Activated naive CD4-positive, alpha-beta T cell treated with anti-CD3 and anti-CD28 coated beads, Interleukin-2, amount 10 ng/mL, durations not matched to agents 5 hours and 36 hours (primary cell): ENCODE measurements at places on chromosomes 4 and X. TPM values are rescaled to one million over a fixed set of nuclear protein-coding genes. Genes with fewer than 3 reads are reported as not detected.

PPBP gene
- total RNA-seq: not detected

FAM47A gene
- not detected for total RNA-seq

F8A3 gene
- total RNA-seq: 0.89 TPM

PRRG1 gene
- not detected for total RNA-seq

XPNPEP2 gene
- total RNA-seq: 1.3 TPM

FRG2 gene
- not detected for total RNA-seq
